Gastroesophageal sphincter (tissue), 4 donors: ENCODE measurements at places on chromosomes 2 and 18.

GRCh38 chr2:167192833-167193232 is 304.6 kb downstream of the XIRP2 start:
- no peaks in the 10 kb centered on the region for H3K27me3 ChIP-seq
- peak; percentile 47 for ATAC-seq
- no peak overlapping the region for H3K27ac ChIP-seq
- no peaks in the 10 kb centered on the region for H3K4me1 ChIP-seq
- H3K4me3 ChIP-seq = no peak overlapping the region

- no peak overlapping the region for H3K27ac ChIP-seq
- H3K36me3 ChIP-seq = no peaks in the 10 kb centered on the region
- H3K4me3 ChIP-seq = no peak overlapping the region
- H3K27me3 ChIP-seq = no peaks in the 10 kb centered on the region
- no peak for ATAC-seq
- no peaks in the 10 kb centered on the region for H3K4me1 ChIP-seq
Observed at GRCh38 chr2:188810586-188810985, 163.6 kb upstream of the COL3A1 start.

- H3K27me3 ChIP-seq = no peaks in the 10 kb centered on the region
- no peaks in the 10 kb centered on the region for H3K4me1 ChIP-seq
- H3K27ac ChIP-seq = no peak overlapping the region
- no peak overlapping the region for H3K4me3 ChIP-seq
Observed at GRCh38 chr2:187168720-187169713, 279.0 kb downstream of the CALCRL start.

- H3K27ac ChIP-seq = no peak overlapping the region
- no peak for ATAC-seq
- no peaks in the 10 kb centered on the region for H3K4me1 ChIP-seq
- no peaks in the 10 kb centered on the region for H3K27me3 ChIP-seq
- no peak overlapping the region for H3K4me3 ChIP-seq
Observed at GRCh38 chr2:113075030-113075429, 7.3 kb downstream of the IL1F10 start.

- H3K36me3 ChIP-seq = no peaks in the 10 kb centered on the region
- peaks cover 7% of the 10 kb centered on the region for H3K27me3 ChIP-seq
- H3K27ac ChIP-seq = no peak overlapping the region
- H3K4me3 ChIP-seq = no peak overlapping the region
- ATAC-seq = no peak
- no peaks in the 10 kb centered on the region for H3K4me1 ChIP-seq
Observed at GRCh38 chr2:231936491-231936890, 10.3 kb upstream of the NPPC start.
